ENCODE measurements at places on chromosomes 2 and 18. TPM values are rescaled to one million over a fixed set of nuclear protein-coding genes. Genes with fewer than 3 reads are reported as not detected.

GAD1 gene
- 0.08 TPM for total RNA-seq

CD226 gene
- 5.2 TPM for total RNA-seq

SPATA3 gene
- total RNA-seq = not detected

- no peak overlapping the region for H3K27ac ChIP-seq
- no peak for DNase-seq
- H3K36me3 ChIP-seq = no peaks in the 10 kb centered on the region
- H3K4me1 ChIP-seq = no peaks in the 10 kb centered on the region
Observed at GRCh38 chr2:9078405-9078804, 74.9 kb upstream of the MBOAT2 start.

Measured in liver (tissue), 10 donors.